ENCODE measurements at places on chromosomes 2 and 18.

- DNase-seq, result no peak
Observed at GRCh38 chr18:29457316-29457889, 1280.5 kb upstream of the CDH2 start.

DNA sequence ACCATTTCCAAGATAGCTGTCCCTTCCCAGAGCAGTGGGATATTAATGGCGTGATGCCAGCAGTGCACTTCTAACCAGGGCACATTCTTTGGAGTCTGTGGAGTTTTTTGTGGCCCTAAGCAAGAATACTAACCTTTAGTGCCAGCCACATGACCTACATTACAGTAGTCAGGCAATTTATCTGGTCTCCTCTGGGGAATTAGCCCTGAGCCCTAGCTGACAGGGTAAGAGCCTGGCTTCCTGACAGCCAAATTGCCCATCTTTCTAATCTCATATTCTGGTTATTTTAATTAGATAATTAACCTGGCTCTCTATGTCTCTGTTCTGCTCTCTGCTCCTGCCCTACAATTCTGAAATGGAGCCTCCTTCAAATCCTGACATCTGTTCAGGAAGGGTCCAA lies 5.2 kb downstream of the PFN4 start:
- DNase-seq, result no peak

DNA sequence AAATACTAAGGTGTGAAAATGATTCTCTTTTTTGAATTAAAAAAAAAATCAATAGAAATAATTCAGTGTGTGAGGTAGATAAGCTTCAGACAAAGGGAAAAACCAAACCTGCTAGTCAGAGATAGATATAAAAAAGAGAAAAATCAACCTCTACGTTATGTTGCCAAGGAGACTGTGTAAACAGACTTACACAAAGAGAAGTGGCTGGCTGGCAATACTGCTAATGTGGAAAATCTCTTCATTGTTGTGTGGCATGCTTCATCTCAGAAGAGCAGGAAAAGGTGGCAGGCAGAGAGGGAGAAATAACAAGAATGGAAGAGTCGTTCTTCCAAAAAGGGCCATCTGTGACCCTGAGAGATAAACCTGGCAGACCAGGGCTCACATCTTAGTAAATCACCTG lies 200.8 kb downstream of the SLC8A1 start:
- DNase-seq, result no peak

GRCh38 chr2:218187296-218188015 lies 20.7 kb upstream of the CXCR1 start:
- DNase-seq, result no peak
